Activated CD4-positive, CD25-positive, alpha-beta regulatory T cell treated with anti-CD3 and anti-CD28 coated beads, Interleukin-2, amount 50 U/mL, for 72 hours (primary cell): ENCODE measurements at places on chromosomes 2 and 18.
A peak's percentile ranks its signal among the peaks of the same experiment; 100 is the strongest.

- DNase-seq, result no peak
These were observed 25.3 kb upstream of the GCC2 start for GRCh38 chr2:108423502-108424251.

GRCh38 chr18:9743200-9744016 lies 35.3 kb downstream of the RAB31 start:
- no peak for DNase-seq

GRCh38 chr2:9378433-9379390 lies 44.6 kb downstream of the ITGB1BP1 start:
- DNase-seq, result no peak

DNA sequence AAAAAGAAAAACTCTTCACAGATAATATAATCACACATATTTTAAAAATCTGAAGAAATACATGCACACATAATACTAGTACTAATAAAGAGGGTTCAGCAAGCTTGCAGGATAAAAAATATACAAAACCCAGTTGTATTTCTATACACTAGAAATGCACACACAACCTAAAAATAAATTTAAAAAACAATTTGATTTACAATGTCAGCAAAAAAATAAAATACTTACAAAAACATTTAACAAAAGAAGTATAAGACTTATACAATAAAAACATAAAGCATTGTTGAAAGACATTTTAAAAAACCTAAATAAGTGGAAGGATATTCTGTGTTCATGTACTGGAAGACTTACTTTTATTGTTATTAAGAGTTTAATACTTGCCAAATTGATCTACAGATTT lies 81.7 kb upstream of the ALK start:
- DNase-seq, result no peak

DNA sequence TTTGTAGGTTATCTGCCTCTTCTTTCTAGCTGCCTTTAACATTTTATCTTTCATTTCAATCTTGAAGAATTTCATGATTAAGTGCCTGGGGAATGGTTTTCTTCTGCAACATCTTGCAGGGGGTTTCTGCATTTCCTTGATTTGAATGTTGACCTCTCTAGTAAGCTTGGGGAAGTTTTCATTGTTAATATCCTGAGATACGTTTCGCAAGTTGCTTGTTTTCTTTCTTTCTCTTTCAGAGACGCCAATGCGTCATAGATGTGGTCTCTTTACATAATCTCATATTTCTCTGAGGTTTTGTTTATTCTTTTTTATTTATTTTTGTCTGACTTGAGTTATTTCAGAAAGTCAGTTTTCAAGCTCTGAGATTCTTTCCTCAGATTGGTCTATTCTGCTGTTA lies 225.7 kb downstream of the XIRP2 start:
- no peak for DNase-seq

DNA sequence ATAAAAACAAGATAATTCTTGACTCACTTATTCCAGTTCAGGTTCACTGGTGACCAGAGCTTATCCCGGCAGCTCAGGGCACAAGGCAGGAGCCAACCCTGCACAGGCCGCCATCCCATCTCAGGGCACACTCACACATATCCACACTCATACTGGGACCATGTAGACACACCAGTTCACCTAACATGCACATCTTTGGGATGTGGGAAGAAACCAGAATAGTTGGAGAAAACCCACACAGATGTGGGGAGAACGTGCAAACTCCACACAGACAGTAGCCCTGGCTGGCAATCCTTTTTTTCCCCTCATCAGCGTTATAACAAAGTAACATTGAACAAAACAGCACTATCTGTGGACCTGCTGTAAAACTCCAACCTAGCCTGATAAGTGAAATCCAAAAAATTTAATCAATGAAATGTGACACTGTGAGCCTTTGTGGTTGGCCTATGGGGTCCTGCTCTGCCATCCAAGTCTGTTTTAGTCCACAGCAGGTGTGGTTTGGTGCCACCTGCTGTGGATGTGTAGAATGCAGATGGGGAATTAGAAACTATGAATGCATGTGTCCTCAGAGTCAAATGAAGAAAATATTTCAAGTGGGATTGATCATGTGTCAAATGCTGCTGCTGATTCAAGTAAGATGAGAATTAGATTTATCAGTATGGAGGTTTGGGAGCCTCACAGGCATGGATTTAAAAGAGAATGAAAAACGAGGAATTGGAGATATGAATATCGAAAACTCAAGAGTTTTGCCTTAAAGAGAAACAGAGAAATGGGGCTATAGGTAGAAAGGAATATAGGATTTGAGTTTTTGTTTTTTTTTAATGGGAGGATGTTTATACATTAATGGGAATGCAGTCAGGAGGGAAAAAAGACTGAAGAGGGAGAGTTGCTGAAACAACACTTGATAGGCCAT lies 47.0 kb downstream of the UGP2 start:
- DNase-seq, result no peak

DNA sequence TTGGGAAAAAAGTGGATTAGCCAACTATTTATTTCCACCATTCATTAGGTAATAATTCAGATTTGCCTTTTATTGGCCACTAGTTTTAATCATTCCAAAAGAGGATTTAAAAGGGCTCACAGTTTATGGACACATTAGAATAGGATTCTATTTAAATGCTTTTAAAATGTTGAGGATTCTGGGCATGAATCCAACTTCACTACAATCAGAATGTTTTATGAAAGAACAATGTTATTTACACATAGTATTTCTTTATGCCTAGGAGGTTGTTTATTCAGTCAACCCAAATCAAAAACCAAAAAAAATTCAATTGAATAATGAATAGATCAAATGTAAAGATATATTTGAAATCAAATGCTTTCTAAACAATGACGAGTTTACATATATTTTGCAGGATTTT lies 232.2 kb downstream of the GULP1 start:
- no peak for DNase-seq

DNA sequence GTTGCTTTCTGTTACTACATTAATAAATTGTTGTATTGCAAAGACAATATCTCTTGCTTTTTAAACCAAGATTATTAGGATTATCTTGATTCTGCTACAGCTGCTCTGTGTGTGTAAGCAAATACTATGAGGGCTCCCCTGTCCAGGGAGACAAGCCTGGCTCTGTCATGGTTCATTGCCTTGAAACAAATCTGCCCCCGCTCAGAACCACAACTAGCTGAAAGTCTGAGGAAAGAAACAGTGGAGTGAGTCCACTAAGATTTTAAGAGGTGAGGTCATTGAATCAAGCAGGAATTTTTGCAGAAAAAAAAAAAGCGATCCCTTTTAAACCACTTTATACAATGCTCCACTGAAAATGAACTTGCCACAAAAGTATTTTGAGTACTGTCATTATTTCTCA lies 30.8 kb upstream of the LRRTM4 start:
- no peak for DNase-seq

GRCh38 chr2:150214626-150215025 lies 272.8 kb downstream of the RND3 start:
- no peak for DNase-seq

GRCh38 chr2:125870264-125870663 lies 785.7 kb upstream of the GYPC start:
- no peak for DNase-seq

DNA sequence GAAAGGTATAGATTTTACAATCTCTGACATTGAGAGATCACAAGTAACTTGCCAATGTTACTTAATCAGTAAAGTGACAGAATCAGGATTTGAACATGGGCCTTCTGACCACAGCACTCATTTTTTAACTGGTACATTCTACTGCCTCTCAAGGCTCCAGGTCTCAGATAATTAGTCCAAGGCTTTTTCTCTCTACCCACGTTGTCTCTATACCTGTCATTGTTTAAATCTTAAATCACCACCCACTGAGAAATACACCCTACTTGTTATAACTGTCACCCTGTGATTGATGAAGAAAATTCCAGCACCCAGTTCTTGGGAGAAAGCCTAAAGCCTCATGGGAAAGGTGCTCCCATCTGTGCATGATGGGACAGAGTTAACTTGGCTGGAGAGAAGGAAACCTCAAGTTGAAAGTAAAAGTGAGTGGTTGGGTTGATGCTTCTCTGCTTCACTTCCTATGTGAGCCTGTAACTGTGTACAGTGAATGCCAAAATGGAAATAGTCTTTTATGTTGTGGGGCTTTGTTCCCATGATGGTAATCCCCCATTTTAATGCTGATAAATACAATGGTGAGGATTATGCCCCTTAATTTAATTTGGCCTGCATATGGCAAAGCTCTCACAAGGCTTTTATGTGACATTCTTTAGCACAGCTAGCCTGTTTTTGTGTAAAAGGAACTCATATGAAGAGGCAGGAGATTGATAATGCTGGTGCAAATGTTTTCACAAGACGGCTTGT lies 190.1 kb upstream of the SP5 start:
- no peak for DNase-seq

DNA sequence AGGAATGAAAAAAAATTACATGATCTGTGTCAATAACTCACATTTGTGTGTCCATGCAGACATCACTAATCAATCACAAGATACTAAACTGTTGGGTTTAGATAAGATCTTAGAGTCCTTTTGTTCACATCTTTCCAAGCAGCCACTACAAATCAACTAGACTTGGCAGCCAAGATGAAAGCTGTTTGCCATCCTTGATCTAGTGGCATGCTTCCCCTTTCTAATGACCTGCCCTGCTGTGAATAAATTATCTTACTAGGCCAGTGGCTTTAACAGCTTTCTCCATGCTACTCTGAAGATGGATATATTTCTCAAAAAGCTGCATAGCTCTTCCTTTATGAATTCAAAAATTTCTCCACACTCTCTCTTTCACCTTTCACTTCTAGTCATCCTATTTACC lies 1338.0 kb upstream of the ACVR2A start:
- no peak for DNase-seq

GRCh38 chr2:64699712-64700111 lies 46.0 kb upstream of the SERTAD2 start:
- no peak for DNase-seq

DNA sequence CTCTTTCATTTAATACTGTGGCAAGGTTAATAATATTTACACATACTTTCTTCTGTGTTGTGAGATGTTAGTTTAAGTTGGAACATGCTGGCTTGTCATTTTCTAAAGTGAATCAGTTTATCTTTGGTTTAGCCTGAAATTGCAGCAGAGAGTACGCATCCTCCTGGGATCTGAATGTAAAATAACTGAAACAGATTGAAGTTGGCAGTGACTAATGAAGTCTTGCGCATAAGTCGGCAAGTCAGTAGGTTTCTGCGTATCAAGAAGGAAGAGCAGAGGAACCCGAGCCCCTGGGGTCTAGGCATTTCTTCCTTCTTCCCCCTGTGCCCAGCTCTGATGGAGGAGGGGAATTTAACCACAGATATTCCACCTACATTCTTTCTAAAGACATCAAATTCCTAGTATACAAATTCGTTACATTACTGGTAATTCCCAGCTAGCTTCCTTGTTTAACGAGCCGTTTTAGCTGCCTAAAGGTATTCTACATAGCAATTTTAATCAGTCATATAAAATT lies 392.1 kb upstream of the RAB12 start:
- DNase-seq, result no peak

DNA sequence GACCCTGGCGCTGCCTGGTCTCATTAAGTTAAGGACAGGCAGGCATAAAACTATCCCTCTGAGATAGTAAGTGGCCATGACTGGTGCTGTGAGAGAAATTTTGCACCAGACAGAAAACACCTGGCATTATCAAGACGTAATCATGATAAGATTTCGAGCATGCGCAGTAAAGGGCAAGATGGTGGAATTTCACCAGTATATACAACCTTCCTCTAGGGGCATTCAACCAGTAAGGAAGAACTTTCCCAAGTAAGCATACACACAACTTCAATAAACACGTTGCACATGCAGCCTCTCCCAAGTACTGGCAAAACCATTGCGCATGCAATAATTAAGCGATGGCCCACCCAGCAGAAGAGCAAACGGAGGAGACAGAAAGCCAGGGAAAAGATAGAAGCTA lies 1376.4 kb upstream of the CRIM1 start:
- DNase-seq, result no peak

DNA sequence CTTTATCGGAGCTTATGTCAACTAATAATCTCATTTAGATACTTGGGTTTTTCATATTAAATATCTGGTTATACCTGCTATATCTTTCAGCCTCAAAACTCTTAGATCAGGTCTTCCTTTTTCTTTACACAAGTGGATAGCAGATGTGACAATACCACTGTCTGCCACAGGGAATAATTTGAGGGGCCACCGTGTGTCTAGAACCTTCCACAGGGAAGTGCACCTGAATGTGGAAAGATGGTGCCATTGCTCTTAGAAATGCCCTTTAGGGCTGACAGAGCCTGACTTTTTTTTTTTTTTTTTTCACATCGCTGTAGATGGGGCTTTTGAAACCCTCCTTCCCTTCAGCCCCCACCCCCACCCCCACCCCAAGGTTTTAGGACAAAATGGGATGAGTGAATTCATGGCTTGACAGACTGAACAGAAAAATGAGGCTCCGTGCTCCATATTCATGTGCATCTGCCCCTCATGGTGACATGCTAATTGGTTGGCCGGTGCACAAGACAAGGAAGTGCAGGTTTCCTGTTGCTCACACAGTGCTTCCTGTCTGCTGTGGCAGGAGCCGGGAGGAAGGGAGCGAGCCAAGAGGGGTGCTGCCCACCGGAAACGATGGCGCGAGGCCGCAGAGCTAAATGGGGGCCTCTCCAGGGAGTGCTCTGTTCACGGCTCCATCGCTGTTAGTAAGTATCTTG lies 246.0 kb downstream of the LDLRAD4 start:
- DNase-seq, result peak; percentile 54

DNA sequence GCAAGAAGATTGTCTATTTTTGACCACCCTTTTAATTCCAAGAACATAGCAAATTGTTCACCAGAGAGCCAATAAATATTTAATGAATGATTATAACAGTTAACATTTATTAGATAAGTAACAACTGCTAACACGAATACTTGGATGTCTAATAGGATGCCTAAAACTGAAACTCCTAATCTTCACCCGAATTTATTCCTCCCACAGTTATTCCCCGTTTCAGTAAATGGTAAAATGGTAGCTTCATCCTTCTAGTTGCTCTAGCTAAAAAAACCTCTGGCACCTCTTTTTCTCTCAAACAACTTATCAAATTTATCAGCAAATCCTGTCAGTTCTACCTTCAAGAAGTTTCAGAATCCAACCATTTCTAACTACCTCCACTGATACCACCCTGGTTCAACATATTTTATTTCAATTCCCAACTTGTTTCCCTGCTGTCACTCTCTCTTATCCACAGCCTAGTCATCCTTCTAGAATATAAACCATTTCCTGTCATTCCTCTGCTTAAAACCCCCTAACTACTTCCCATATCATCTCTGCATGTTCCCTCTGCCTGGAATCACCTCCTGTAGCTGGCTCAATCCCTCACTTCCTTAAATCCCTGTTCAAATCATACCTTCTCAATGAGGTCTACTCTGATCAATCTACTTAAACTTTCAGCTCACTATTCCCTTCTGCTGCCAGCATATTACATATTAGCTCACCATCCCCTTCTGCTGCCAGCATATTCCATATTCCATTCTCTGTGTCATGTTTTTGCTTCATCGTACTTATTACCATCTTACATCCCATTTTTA lies 93.8 kb downstream of the ROCK2 start:
- DNase-seq, result no peak

DNA sequence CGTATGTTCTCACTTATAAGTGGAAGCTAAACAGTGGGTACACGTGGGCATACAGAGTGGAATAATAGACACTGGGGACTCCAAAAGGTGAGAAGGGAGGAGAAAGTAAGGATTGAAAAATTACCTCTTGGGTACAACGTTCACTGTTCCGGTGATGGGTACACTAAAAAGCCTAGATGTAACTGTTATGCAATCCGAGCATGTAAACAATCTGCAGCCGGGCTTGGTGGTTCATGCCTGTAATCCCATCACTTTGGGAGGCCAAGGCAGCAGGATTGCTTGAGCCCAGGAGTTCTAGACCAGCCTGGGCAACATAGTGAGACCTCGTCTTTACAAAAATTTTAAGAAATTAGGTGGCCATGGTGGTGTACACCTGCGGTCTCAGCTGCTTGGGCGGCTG lies 33.1 kb upstream of the TTR start:
- DNase-seq, result no peak
